Stimulated activated CD4-positive, alpha-beta T cell treated with anti-CD3 and anti-CD28 coated beads, Interleukin-1b, Interleukin-23, amount 100 ng/mL, for 1 hour (primary cell): ENCODE measurements at places on chromosomes 16 and 17.

GRCh38 chr16:19410435-19411171, 7.1 kb upstream of the TMC5 start:
- no peak for DNase-seq

DNA sequence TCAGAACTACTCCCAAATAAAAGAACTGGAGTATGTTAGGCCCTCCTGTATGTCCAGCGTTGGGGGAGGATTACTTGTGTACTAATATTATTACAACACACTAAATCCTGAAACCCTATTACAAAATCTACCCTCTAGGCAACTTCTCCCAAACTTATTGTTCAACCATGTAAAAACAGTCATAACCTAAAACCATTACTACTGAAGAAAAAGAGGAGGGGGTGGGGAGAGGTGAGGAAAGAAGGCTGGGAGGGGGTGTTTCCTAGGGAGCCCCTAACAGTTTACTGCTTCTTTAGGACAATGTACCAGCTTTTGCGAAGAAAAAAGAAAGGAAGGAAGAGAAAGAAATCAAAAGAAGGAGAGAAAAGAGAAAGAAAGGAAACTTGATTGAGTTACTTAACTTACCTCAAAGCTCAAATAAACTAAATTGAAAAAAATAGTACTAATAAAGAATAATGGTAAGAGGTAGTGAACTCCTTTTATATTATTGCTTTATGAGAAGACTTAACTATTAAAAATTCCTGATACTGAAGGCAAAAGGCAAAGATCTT, 2.3 kb downstream of the SALL1 start:
- no peak for DNase-seq

- no peak for DNase-seq
These were observed 16.9 kb downstream of the GRIN2C start for GRCh38 chr17:74842599-74843351.

DNA sequence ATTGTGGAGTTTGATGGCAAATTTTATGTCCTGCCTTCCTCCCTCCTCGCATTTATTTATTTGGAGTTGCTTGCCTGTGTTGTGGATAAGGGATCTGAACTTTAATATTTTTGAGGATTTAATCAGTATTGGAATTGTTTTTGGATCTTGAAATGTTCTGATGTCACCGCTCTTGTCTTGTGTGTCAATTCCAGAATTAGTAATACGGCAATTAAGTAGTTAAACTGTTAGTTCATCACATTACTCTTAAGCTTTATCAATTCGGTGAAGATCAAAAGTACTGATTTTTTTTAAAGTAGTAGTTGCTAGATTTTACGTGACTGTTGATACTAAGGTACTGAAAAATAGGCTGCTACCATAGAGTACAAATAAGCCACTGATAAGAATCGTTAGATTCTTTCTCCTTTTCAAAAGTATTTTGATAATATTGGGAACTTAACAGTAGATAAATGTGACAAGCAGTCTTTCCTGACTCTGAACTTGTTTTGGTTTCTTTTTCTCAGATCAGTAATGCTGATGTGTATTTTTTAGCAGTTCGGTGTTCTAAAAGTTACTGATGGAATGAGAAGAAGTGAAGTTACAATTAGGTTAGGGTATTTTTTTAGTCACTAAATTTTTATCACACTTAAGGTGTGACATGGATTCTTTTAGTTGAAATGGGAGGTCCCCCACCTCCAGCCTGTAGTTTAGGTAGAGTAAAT, 2.0 kb downstream of the RBBP6 start:
- DNase-seq, result no peak

GRCh38 chr17:46044286-46044928, 45.4 kb downstream of the STH start:
- peak; percentile 18 for DNase-seq
